ENCODE measurements at places on chromosomes 12 and 14.

DNA sequence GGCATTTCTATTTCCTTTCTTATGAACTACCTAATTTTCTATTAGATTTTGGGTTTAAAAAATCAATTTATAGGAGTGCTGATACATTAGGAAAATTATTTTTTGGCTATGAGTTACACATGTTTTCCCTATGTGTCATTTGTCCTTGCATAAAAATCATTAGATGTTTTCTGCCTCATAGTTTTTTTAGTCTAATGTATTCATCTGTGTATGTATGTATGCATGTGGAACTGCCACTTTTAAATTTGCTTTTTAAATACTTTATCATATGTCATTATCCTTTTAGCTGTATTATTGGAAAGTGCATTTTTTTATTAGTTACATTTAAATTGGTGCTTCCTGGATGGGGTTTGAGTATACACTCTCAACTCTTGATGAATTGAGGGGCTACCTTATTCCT is 78.7 kb upstream of the CEP83 start:
- DNase-seq, result no peak

- no peak for DNase-seq
Measured at GRCh38 chr12:50971946-50972345, 19.6 kb downstream of the HIGD1C start.

- no peak for DNase-seq
Measured at GRCh38 chr12:23060161-23060560, 435.2 kb downstream of the ETNK1 start.

DNA sequence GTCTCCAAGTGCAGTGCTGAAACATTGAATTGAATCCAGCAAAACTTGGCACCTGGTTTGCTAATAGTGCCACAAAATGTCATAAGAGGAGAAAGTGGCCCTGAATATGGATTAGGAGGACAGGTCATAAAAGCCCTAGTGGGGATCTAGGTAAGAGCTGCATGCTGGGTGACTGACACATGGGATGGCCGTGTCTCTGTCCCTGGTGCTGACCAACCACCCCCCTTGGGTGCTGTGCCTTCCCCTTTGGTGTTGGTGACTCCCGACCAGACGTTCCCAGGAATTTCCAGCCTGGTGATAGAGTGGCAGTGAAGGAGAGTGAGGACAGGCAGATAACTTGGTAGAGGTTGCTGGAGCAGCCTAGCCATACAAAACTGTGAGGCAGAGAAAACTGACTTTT is 142.8 kb downstream of the VRK1 start:
- DNase-seq, result no peak

DNA sequence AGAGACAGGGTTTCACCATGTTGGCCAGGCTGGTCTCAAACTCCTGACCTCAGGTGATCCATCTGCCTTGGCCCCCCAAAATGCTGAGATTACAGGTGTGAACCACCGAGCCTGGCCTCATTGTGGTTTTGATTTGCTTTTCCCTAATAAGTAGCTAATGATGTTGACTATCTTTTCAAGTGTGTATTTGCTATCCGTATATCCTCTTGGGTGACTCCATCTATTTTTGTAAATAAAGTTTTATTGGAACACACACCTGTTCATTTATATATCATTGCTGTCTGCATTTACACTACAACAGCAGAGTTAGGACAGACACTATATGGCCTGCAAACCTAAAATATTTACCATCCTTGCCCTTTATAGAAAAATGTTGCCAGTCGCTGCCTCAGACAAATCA is 13.7 kb upstream of the HRK start:
- no peak for DNase-seq

GRCh38 chr12:3046441-3047200 is 30.6 kb upstream of the TSPAN9 start:
- no peak for DNase-seq

DNA sequence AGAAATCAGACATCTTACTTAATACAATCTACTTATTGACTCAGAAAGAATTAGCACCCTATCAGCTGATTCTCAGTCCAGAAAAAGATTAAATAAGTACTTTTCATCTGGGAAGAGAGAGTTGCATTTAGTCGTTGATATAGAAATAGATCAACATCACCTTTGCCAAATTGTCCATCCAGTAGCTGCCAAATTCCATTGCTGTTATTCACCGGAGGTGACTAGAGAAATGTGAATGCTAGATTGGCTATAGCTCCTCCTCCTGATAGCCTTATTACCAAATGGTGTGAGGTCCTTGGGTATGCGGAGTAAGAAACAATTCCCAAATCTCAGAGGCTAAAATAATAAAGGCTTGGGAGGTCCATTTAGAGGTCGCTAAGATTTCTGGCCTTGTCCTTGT is 723.3 kb upstream of the FLRT2 start:
- no peak for DNase-seq

DNA sequence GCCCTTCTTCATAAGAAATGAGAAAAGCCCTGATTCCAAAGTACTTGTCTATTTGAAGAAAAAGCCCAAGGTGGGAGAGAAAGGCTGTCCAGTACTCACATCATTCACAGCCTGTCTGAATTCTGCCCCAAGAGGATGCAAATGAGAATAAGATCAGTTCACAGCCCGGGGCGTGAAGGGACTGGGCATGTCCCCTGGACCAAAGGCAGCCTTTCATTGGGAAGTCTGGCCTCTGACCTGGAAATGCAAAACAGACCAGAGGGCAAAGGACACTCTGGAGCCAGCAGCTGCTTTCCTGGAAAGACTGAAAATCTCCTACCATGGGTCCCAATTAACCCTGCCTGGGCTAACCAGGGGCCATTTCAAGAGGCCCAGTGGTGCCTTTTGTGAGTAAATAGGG is 191.2 kb upstream of the PELI2 start:
- no peak for DNase-seq

GRCh38 chr14:36942522-36943245 is 229.7 kb downstream of the SLC25A21 start:
- DNase-seq, result no peak

GRCh38 chr14:99521176-99522024 is 40.2 kb downstream of the CCNK start:
- no peak for DNase-seq

DNA sequence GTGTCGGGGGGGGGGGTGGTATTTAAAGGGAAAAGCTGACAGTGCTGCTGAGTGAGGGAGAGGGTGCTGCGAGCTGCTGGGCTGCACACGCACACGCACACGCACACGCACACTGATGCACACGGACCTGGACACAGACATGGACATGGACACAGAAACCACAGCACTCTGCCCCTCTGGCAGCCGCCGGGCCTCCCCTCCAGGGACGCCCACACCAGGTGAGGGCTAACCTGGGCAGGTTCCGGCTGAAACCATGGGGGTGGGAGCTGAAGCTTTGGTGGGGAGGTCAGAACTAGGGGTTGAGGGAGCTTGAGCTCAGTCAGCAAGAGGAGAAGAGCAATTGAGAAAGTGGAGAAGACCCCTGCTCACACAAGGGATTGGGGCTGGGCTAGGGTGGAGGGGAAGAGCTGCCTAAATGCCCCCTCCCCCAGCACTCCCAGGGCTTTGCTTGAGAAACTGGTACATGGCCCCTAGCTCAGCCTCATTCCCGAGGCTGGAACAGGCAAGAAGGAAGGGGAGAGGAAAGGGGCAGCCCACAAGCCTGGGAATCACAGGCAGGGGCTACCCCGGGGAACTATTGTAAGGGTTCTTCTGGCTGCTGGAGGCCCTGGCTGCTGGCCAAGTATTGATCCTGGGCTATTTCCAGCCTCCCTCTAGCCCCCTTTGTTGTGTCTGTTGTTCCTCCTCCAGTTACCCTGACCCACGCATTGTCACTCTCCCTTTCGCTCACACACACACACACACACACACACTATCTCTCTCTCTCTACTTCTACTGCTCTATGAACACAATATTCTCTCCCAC is at the start of gene REM2:
REM2 (plus strand) TSS at position 50 of the 804 bp plus-strand sequence; CDS start at position 116, 66 bp downstream.
- no peak for DNase-seq

- no peak for DNase-seq
Measured at GRCh38 chr12:4526923-4527546, 11.7 kb upstream of the RAD51AP1 start.

DNA sequence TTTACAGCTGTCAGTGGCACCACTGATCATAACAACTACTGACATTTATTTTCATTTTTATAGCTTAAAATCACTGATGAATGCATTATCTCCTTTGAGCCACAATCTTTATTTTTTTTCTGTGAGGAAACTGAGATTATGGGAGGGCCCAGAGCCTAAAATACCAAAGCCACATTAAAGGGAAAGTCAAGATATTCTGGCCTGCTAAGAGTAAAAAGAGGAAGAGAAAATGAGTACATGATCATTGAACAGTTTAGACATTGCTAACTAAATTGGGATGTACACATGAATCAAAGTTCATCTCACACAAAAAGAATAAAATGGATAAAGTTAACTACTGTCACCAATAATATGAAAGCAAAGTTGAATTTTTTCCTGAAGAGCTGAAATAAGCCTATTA is 170.5 kb upstream of the GARIN2 start:
- no peak for DNase-seq

GRCh38 chr12:69095765-69096477 is 143.4 kb upstream of the CPSF6 start:
- DNase-seq, result no peak

- no peak for DNase-seq
Measured at GRCh38 chr14:101075025-101075800, 171.7 kb upstream of the RTL1 start.

GRCh38 chr14:58954901-58955861 is 233.3 kb upstream of the DAAM1 start:
- no peak for DNase-seq

- no peak for DNase-seq
Measured at GRCh38 chr12:175250-175649, 38.7 kb downstream of the SLC6A12 start.

GRCh38 chr12:62466018-62466593 is 520 bp upstream of the MON2 start:
- DNase-seq, result peak; percentile 29

- DNase-seq, result no peak
Measured at GRCh38 chr12:32069071-32069470, 37.6 kb upstream of the BICD1 start.

DNA sequence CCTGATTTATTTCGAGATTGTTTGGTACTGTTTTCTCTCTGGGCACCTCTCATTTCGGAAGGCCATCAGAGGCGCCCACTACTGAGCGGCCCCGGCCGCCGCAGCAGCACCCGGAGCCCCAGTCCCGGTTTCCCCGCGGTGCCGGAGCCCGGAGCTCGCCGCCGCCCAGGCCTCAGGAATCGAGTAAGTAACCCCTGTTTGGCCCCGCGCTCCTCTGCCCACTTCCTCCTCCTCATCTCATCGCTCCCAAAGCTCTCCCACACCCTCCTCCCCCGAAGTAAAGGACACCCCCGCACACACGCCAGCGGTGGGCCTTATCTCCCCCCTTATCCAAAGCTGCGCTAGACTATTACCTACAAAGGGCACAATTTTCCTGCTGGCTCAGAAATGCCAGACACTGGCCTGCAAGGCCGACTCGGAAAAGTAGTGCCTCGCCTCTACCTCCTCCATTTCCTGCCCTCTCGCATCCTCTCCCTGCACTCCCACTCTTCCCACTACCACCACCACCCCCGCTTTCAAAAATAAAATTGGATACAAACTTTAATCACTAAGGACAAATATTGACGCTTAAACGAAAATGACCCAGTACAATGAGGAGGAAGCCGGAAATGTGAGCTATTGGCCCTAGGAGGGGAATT is 637 bp upstream of the FOXG1 start:
- DNase-seq, result no peak

DNA sequence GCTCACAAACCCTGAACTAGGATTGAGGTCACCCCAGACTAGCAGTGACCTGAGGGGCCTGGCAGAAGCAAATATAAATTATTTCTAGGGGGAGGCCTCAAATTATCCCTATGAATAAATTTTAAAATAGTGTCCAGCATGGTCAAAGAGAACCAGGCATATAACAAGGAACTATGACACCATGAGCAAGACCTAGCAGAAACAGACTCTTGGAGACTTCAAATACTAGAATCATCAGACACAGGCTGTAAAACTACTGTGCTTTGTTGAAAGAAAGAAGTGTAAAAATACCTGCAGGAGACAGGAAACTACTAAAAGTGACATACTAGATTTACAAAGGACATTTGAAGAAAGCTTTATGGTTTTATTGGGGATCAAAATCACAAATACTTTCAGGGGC is 3.2 kb upstream of the BCL7A start:
- DNase-seq, result no peak

DNA sequence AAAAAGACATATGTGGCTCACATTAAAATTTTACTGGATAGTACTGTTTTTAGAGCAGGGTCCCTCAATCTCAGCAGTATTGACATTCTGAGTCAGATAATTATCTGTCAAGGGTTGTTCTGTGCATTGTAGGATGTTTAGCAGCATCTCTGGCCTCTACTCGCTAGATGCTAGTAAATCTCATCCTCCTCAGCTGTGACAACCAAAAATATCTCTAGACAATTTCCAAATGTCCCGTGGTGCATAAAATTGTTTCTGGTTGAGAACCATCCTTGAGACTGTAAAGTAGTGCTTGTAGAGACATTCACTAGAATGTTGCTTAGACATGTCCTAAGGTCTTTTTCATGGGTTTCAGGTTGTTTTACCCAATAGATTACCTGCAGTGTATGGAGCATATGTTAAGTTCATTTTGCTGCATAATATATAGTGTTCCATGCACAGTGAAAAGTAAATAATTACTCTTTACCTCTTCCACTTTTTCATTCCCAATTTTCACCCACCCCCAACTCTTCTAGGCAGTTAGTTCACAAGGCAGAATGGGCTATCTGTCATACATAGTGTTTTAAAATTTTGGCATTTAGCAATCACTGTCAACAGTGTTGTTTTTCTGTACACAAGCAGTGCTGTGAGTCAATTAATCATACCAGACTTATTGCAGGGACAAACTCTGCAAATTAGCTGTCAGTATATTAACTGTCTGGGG is 200.2 kb upstream of the SLC38A2 start:
- DNase-seq, result no peak

GRCh38 chr14:64725879-64726584 is 21.8 kb downstream of the PLEKHG3 start:
- DNase-seq, result no peak

DNA sequence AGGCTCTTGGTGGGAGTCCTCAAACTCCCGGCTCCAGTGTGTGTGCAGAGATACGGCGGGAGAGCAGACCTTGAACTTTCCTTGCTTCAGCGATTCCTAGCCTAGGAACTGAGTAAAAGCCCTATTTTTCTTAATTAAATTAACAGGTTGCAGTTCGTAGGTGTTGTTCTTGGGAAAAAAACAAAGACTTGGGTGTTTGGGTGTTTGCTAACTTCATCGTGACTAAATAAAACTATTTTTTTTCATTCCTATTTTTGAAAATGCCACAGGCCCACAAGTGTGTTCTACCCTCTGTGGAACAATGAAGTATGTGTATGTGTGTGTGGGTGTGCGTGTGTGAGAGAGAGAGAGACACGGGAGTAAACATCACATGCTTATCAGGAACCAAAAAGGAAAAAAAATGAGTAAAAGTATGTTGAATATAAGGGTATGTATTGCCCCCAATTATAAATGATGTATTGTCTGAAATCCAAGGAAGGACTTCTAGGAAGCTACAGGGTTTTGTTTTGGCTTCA is 651 bp downstream of the TMEM117 start:
- no peak for DNase-seq

- no peak for DNase-seq
Measured at GRCh38 chr12:94172031-94172430, 23.7 kb downstream of the PLXNC1 start.

GRCh38 chr12:54421175-54421878 is 2.3 kb upstream of the ITGA5 start:
- DNase-seq, result no peak

Measured in HEK293T (cell line).